NCI-H1092 treated with DMSO at 0.1 percent for 48 hours (cell line): ENCODE measurements at places on chromosomes 1 and 21.

DNA sequence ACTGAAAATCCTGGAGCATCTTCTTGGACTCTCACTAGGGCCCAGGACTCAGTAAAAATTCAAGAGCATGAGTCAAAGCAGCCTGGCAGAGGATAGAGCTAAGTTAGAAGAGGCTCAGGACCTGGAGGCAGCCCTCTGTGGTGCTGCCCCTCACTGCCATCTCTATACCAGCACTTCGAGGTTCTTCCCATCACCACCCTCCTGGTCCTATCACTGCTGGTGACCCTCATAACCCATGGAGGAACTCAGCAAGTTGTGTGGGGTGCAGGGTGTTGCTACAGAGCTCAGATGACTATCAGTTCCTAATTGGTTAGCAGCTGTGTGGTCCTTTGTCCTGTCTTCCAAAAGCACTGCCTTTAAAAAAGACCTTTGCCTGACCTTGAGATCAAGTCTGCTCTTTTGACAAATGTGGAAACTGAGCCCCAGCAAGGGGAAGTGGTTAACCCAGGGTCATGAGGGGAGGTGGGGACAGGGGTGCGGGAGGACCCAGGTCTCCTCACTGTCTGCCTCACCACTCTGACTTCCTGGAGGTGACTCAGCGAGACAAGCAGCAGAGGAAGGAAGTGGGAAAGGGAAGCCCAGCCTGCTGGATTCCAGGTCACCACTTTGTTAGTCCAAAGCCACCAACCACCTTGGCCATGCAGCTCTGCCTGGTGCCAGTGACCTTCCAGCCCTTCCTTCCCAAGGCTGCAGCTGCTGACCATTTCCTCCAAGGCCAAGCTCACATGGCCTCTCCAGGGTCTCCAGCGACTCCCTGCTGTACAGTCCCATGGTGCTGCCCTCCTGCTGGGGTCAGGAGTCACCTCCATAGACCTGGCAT lies 199.4 kb upstream of the EDN2 start:
- DNase-seq: no peak

GRCh38 chr1:167631936-167632614 lies 2.0 kb downstream of the RCSD1 start:
- no peak for DNase-seq

- DNase-seq: no peak
Observed at GRCh38 chr1:24939675-24940193, 9.7 kb upstream of the RUNX3 start.

DNA sequence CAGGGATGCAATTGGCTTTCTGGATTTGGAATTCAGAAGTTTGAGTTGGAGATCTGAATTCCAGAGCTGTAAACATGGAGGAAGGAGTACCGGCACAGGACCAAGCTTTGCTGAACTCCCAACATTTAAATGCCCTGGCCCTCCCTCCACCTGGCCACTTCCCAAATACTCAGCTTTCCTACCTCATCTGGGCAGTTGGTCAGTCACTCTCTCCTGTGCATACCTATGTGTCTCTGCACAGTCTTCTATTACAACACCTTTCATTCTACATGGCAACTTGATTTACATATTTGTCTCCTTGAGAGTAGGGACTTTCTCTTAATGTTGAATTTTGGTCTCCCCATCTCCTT lies 6.1 kb upstream of the KHDRBS1 start:
- no peak for DNase-seq

DNA sequence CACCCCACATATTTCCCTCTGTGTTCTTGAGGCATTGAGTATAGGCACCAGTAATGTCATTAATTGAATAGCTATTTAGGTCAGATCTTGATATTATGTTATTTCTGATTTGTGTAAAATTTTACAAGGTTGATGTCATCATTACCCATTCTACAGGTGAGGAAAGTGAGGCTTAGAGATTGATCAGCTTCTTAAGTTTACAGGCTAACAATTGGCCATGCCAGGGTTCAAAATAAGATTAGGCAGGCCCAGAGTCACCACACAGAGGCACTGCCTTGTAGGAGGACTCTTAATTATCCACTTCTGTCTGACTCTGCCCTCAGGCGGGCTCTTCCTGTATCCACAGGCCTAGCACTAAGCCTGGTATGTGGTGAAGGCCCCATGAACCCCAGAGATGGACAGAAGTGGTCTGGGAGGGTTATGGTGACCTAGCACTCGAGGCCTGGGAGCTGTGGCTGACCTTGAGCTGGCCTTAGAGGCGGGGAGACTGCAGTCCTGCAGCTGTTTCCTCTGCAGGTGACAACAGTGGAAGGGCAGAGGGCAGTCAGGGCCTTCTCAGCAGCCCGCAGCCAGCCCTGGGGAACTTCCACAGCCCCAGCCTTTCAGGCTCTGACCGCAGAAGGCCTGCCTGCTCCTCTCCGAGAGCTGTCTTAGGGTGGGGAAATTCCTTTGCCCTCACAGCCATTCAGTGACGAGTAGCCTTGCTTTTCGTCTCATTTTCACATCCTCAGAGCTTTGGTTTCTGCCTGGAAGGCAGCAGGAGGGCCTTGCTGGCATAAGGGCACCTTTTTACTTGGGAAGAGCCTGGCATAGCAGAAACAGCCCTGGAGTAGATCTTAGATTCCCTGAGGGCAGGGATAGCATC lies 12.2 kb downstream of the ZDHHC18 start:
- no peak for DNase-seq

GRCh38 chr1:228445490-228445842 lies 28.8 kb upstream of the TRIM17 start:
- peak; percentile 41 for DNase-seq

GRCh38 chr1:29682171-29682918 lies 446.0 kb downstream of the PTPRU start:
- DNase-seq: no peak

- DNase-seq: no peak
Observed at GRCh38 chr1:44543786-44544185, 130.5 kb downstream of the TMEM53 start.

DNA sequence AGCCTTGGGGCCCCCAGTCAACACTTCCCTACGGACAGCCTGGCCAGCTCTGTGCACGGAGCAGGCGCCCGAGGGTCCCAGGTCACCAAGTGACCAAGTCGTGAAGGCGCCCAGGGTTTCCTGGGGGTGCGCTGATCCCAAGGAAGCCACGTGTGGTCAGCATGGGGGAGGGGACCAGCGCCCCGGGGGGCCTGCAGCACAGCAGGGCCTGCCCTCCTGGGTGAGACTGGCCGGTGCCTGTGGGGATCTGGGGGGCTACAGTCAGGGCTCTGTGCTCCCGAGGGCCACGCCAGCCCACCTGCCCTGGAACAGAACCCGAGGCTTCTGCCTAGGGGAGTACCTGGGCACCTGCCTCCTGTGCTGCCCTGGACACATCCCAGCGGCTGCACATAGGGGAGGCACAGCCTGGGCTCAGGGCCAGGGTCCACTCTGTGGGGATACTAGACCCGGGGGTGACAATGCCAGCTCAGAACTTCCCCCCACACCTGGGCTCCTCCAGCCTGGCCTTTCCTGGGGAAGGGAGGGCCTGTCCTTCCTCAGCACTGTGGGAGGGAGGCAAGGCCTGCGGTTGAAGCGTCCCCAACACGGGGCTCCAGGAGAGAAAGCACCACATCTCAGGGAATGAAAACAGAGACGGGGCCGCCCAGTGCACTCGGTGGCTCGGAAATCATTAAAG lies 6.2 kb upstream of the POFUT2 start:
- no peak for DNase-seq

DNA sequence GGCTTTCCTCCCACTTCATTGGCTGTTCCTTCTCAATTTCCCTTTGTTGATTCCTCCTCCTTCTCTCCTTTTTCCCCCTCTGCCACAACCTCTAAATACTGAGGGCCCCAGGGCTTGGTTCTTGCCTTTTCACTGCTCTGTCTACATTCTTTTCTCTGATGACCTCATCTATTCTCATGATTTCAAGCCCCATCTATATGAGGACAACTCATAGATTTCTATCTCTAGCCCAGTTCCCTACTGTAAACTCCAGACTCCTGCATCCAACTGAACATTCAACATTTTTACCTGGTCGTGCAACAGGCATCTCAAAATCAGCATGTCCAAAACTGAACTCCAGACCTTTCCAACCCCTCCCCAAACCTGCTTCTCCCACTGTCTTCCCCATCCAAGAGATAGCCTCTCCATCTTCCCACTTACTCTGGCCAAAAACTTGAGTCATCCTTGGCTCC lies 11.5 kb upstream of the SLC9A1 start:
- no peak for DNase-seq

DNA sequence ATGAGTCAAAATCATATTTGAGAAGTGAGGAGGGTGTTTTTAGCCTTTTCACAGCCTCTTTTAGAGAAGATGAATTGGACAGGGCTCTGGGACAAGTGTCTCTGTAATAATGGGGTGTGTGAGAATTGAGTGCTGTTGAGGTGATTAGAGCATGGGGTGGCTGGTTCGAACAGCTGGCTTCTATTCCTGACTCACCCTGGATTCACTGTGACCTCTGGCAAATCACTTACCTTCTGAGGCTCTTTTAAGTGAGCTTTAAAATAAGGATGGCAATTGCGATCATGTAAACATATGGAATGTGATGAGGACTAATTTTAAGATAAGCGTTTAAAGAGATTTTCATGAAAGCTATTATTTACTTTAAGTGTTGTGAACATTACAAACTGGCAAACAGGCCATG lies 243.4 kb downstream of the ADGRL2 start:
- DNase-seq: no peak

GRCh38 chr1:17574516-17574915 lies 35.0 kb downstream of the ARHGEF10L start:
- peak; percentile 46 for DNase-seq

DNA sequence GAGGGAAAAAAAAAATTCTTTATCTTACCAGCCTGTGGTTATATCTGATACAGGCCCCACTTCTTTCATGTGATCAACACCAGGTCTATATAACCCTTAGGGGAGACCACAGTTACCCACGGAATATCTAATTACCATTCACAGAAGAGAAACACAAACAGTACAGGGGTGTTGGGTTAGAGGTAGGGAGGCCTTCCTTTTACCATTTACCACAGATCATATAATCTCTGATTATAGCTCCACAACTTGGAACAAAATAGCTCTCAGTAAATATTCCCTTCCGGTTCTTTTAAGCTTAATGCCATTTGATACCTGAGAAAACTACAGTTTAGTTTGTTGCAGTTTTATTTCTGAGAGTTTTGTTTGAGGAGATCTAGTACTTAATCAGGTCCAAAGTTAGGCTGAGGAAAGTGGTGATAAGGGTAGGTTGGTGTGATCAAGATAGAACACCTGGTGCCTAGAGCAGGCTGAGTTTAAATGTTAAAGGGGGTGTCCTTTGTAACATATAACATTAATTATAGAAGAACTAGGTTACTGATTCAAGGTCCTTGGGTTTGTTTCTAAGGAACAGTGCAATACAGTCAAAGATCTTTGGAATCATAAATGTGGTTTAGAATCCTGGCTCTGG lies 14.1 kb downstream of the EPB41 start:
- peak; percentile 63 for DNase-seq

DNA sequence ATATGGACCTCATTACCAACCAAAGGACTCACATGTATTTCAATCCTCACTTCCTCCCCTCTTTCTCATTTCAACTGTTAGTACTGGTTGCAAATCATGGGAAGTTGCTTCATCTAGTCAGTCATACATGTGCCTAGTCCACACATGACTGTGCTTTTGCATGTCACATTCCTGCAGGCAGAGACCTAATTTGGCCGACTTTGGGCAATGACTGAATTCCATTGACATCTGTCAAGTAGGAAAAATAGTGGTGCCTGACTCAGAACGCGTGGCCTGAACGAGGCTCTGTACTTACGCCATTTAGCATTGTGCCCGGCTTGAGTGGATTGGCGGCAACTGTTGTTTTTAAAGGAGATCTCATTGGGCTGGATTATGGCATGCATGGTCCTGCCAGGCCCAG lies 18.0 kb downstream of the PTPRU start:
- no peak for DNase-seq
